ENCODE measurements at places on chromosomes 6 and 20.

- DNase-seq, result no peak
Measured at GRCh38 chr6:106658469-106658868, 29.1 kb downstream of the QRSL1 start.

- no peak for DNase-seq
Measured at GRCh38 chr6:74213995-74214394, 518.0 kb downstream of the CD109 start.

DNA sequence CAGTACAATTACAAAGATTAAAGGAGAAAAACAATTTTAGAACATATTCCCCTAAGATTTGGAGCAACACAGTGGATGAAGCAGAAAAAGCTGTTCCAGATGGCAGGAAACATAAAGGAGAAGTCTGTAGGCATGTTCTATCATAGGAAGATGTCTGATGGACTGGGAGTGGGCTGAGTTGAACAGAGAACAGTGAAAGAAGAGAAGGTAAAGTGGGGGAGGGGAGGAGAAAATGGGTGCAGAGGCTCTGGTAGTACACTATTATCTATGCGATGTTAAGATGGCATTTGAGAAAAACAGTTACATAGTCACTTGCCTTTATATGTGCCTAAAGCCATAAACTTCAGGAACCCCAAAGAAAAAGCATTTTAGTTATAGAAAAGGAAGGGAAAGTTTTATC is 4.2 kb upstream of the PHIP start:
- DNase-seq, result no peak

GRCh38 chr6:144216668-144217218 is 66.4 kb downstream of the STX11 start:
- DNase-seq, result no peak

- DNase-seq, result peak; percentile 61
Measured at GRCh38 chr20:3011752-3012151, 31.7 kb upstream of the GNRH2 start.

GRCh38 chr20:42846784-42847490 is 342.8 kb downstream of the PTPRT start:
- no peak for DNase-seq

GRCh38 chr6:105364243-105364642 is 38.6 kb downstream of the PREP start:
- DNase-seq, result no peak
